ENCODE measurements at places on chromosomes 4 and X.

- no peak for DNase-seq
Observed at GRCh38 chrX:57156397-57157049, 19.3 kb upstream of the SPIN2A start.

DNA sequence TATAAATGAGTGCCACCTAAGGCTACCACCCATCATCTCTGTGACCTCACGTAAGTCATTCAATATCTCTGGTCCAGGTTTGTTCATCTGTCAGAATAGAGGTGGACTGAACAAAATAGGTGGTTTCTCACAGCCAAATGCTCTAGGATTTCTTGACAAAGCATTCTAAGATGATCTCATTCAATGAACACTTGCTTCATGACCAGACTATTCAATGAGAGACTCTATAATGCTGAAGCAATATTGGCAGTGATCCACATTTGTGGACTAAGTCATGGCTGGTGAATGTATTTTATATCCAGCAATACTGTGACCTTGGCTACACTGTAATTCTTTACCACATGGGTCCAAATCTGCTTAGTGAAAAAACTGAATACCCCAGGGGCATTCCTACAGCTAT lies 37.9 kb downstream of the LDB2 start:
- no peak for DNase-seq

- no peak for DNase-seq
Observed at GRCh38 chr4:111214371-111214770, 591.5 kb upstream of the PITX2 start.

GRCh38 chr4:7943211-7943610 lies 3.5 kb upstream of the AFAP1 start:
- DNase-seq, result no peak

DNA sequence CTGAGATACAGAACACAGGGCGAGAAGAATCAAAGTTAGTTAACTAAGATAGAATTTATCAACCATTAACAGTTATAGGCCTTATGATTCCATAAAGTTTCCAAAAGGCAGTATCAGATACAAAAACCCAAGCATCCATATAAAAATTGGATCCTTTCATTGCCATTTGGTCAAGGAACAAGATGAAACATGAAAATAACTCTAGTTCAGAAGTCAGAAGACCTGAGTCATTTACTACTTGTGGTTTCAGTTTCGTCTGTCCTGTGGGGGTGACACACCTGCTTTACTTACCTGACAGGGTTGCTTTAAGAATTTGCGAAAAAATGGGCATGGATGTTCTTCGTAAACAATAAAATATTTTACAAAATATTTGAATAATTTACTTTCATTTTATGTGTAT lies 130.8 kb downstream of the ANAPC10 start:
- no peak for DNase-seq

- no peak for DNase-seq
Observed at GRCh38 chr4:154307451-154307850, 184.1 kb downstream of the DCHS2 start.

DNA sequence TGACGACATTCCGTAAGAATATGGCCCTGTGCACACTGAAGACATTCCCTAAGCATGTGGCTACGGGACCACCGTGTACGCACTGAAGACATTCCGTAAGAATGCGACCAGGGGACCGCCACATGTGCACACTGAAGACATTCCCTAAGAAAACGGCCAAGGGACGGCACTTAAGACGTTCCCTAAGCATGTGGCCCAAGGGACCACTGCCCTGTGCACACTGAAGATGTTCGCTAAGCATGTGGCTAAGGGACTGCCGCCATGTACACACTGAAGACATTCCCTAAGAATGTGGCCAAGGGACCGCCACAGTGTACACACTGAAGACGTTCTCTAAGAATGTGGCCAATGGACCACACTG lies 21.4 kb downstream of the DHRSX start:
- no peak for DNase-seq

- DNase-seq, result no peak
Observed at GRCh38 chr4:24279911-24280375, 304.4 kb downstream of the DHX15 start.

DNA sequence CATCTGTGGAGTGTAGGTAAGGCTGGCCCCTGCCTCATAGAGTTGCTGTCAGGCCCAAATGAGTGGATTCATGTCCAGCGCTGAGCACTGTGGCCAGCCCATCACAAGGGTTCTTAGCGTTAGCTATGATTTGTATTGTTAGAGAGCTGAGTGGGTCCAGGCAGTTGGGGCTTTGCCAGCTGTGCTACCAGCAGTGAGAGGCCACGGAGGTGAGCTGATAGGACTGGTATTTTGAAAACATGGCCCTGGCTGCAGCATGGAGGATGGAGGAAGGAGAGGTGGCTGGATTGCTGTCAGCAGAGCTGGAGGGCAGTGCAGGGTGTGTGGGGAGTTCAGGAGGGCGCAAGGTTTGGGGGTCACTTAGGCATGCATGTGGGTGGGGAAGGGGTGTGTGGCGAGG lies 69.8 kb downstream of the PSAPL1 start:
- no peak for DNase-seq

GRCh38 chrX:38923451-38923969 lies 122.3 kb downstream of the MID1IP1 start:
- DNase-seq, result no peak

DNA sequence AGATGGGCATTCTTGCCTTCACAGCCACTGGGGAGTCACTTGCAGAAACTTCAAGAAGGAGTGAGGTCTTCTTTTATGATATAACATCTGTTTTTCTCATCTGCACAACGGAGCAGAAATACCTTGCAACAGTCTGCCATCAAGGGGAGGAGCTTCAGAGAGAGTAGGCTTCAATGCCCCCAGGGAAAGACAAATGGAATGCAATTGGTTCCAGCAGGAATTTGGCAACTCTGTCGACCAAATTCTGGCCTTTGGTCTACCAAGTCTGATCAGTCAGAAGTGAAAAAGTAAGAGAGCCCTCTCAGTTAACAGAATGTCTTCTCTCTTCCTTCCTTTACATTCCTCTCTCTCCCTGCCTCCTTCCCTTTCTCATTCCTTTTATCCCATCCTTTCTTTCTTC lies 229.3 kb downstream of the IDS start:
- DNase-seq, result no peak

DNA sequence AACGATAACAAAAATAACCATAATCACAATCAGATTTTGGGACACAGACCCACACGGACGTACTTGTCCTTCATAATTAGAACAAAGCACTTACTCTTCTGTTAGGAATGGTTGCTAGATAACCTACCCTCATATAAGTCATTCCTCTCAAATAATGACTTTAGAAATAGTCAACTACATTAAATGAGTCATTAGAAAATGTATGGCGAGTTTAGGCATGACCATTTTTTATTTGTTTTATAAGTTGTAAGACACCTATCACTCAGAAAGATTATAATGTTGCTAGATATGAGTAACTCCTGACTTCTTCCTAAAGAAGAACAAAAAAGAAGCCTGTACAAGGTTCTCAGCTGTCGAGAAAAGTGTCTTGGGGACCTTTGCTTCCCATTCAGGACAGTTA lies 1637.5 kb upstream of the PCDH7 start:
- DNase-seq, result no peak

GRCh38 chrX:75746891-75747639 lies 38.0 kb downstream of the MAGEE2 start:
- DNase-seq, result peak; percentile 13

DNA sequence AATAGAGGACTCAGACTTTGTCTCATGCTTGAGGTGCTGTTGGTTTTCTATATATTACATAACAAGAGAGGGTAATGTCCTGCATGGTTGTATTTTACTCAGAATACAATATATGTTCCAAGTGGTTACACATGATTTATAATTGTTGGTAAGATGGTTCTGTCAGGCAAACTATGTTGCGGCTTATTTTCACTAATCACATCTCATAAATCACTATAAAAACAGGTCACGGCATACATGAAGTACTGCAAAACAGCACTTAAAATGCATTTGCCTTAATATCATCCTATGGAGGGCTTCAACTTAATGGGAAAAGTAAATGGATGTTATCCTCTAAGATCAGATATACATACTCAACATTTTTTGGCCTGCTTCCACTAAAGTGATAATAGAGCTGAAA lies 246.0 kb upstream of the ARSJ start:
- DNase-seq, result no peak

DNA sequence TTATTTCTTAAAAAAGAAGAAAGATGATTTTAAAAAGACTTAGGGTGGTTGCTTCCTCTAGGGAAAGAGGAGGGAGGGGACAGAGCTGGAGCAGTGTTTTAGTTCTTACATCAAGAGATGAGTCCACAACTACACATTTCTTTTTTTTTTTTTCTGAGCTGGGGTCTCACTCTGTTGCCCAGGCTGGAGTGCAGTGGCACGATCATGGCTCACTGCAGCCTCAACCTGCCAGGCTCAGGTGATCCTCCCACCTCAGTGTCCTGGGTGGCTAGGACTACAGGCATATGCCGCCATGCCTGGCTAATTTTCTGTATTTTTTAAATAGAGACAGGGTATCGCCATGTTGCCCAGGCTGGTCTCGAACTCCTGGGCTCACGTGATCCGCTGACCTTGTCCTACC lies 17.2 kb downstream of the SH3KBP1 start:
- no peak for DNase-seq

GRCh38 chr4:143626134-143626911 lies 74.2 kb downstream of the FREM3 start:
- no peak for DNase-seq

DNA sequence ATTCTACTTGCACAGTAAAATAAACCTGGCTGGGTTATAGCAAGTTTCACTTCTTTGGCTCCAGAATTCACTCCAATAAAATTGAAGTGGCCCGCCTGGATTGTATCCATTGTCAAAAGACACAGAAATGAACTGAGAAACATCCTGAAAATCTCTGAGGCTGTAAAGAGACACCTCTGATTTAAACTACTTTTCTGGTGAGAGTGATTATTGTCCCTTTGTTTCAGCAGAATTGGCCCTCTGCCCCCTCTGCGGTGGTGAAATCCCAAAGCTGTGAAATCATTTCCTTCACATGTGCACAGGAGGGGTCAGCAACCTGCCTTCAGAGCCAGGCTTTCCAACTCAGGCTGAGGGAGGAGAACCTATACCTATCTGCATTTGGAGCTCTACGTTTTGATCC lies 23.0 kb downstream of the GAB3 start:
- no peak for DNase-seq

GRCh38 chrX:153600032-153600373 lies 1.1 kb upstream of the CCNQ start:
- peak; percentile 23 for DNase-seq

GRCh38 chr4:122898370-122899150 lies 23.8 kb downstream of the NUDT6 start:
- DNase-seq, result no peak

DNA sequence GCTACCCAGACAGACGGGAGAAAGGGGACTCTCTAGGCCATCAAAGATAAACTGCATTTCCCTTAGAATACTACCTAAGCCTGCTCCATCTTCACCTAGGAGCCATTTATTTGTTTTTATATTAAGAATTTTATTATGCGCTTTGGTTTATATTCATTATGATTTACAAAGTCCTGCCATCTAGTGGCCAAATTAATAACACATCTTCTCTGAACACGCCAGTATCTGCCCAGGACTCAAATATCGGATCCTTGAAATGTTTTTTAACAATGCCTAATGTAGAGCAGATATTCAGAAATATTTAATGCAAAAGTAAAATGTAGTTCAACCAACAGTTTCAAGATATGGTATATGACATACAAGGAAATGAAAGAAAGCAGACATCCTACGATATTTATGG lies 20.8 kb upstream of the PRPS2 start:
- no peak for DNase-seq

GRCh38 chr4:83093060-83093640 lies 21.4 kb downstream of the PLAC8 start:
- DNase-seq, result no peak

- DNase-seq, result no peak
Observed at GRCh38 chr4:8577046-8577445, 3.1 kb upstream of the GPR78 start.

GRCh38 chr4:186227744-186228513 lies 622 bp downstream of the KLKB1 start:
- DNase-seq, result no peak

- DNase-seq, result no peak
Observed at GRCh38 chr4:36574816-36575215, 293.4 kb downstream of the DTHD1 start.

GRCh38 chr4:181595716-181596115 lies 647.5 kb upstream of the TENM3 start:
- DNase-seq, result no peak

- no peak for DNase-seq
Observed at GRCh38 chr4:56106180-56107147, 157.7 kb downstream of the CEP135 start.

- no peak for DNase-seq
Observed at GRCh38 chr4:25743971-25744370, 88.3 kb downstream of the SLC34A2 start.

DNA sequence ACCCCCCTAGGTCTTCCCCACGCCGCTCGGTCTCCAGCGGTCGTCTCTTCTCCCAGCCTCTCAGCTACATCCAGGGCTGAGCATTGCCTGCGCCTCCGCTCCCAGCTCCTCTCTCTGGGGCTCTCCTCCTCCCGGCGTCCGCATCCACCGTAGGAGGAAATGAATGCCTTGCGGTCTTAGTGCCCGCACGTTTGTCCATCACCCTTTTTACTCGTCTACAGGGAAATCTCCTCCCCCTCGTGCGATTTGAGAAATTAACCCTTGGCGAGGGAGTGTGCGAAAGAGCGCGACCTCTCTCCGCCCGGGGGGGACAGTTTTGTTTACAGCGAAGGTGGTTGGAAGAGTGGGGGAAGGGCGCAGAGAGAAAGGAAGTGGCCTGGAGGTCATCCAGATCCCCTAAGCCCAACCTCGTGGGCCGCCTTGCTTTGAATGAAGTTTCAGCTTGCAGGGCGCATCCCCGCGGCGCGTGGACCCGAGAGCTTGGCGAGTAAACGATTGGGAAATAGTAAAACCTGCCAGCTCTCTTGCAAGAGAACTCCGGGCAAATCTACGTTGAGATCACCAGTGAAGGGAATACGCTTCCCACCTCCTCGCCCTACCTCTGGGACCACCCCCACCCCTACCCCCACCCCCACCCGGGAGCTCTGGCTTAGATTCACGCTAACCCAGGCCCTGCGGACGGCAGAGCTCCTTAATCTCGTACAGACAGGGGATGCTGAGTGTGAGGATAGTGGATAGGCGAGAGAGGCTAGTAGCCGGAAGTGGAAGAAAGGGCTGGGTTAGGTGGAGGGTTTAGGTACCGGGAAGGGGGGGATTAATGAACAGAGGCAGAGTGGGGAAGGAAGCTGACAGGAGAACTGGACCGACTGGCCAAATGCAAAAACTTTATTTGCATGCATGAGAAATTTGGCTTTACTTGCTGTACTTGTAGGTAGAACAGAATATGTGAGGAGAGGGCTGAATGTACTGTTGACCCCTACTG lies at the start of gene ELOVL6:
Gene ELOVL6, minus strand, starts transcription at position 181 of the 982 bp plus-strand sequence. CDS start 280 bp downstream, outside the sequence.
- peak; percentile 47 for DNase-seq

DNA sequence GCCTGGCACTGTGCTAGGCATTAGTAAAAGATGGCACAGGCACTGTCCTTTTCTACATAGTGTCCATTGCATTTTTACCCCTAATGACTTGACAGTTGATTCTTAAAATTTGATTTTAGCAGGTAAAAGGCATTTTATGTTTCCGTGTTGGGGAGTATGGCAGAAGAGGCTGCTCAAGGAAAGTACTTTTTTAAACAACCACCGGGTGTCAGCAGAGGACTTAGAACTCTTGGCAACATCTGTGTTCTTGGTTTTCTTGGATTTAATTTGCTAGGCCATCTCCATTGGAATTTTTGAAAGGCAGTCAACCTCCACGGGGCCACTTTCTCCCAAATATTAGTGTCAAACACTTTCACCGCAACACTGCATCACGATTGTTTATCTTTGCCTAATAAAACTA lies 102.9 kb downstream of the TSPAN7 start:
- peak; percentile 2 for DNase-seq

- DNase-seq, result no peak
Observed at GRCh38 chr4:37732526-37733186, 46.5 kb upstream of the RELL1 start.

Data from H54 (cell line).